ENCODE measurements at places on chromosomes 12 and 14.

DNA sequence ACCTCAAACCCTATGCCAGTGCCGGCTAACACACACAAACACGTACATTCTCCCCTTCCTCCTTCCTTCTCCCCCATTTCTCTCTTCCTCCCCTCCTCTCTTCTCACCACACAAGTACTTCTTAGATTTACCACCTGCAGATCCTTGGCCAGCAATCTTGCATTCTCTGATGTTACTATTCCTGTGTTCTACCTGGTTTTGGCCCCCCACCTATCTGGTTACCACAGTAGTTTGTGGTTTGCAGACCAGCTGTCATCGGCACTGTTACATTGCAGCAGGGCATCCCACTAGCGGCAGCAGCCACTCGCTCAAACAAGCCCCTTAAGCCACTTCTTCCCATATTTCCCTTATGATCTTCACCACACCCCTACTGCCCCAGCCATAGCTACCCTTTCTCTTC lies 3.9 kb downstream of the ABHD4 start:
- DNase-seq = no peak

- DNase-seq = no peak
These were observed 106.0 kb downstream of the RPS29 start for GRCh38 chr14:49480053-49480760.

DNA sequence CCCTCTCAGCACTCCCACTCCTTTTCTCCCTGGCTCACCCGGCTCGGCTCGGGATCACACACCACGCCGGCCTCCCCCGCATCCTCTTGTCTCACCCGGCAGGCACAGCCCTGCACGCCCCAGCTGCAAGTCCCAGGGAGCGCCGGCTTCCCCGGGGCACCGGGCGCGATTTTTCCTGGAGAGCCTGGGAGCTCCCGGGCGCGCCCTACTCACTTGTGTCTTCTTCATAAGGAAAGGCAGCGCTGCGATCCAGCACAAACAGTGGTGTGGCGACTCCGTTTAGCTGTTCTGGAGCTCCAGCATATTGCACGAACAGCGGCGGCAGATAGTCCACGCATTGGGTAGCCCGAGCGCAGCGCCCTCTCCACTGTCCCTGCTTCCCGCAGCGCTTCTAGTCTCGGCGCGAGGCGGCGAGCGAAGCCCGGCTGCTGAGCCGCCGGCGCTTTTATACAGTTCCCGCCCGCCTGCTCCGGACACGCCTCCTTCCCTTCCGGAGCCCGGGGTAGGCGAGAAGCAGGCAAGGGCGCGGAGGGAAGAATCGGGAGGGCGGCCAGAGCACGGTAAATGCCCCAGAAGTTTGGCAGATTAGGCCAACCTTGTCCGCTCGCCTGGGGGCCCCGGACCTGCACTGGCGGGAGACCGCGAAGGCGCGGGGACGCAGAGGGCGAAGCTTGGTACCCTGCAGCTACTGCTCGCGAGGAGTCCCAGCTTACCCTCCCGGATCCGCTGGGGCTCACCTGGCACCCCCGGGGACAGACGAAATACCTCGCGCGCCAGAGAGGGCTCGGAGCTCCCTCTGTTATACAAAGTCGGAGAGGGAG lies at the start of gene KITLG:
TSS of gene KITLG (minus strand) at position 421 of the 821 bp plus-strand sequence. CDS start at position 228, 193 bp downstream.
- peak; percentile 35 for DNase-seq

- DNase-seq = no peak
These were observed 188.1 kb downstream of the SNAPC1 start for GRCh38 chr14:61950340-61950739.

- no peak for DNase-seq
These were observed 253.9 kb downstream of the LRFN5 start for GRCh38 chr14:41860586-41860985.

- no peak for DNase-seq
These were observed 463.1 kb downstream of the RAD51B start for GRCh38 chr14:68282479-68283377.

GRCh38 chr12:63845726-63846125 lies 1.2 kb downstream of the SRGAP1 start:
- DNase-seq = no peak

- DNase-seq = no peak
These were observed 47.2 kb downstream of the ALDH1L2 start for GRCh38 chr12:105036937-105037649.

DNA sequence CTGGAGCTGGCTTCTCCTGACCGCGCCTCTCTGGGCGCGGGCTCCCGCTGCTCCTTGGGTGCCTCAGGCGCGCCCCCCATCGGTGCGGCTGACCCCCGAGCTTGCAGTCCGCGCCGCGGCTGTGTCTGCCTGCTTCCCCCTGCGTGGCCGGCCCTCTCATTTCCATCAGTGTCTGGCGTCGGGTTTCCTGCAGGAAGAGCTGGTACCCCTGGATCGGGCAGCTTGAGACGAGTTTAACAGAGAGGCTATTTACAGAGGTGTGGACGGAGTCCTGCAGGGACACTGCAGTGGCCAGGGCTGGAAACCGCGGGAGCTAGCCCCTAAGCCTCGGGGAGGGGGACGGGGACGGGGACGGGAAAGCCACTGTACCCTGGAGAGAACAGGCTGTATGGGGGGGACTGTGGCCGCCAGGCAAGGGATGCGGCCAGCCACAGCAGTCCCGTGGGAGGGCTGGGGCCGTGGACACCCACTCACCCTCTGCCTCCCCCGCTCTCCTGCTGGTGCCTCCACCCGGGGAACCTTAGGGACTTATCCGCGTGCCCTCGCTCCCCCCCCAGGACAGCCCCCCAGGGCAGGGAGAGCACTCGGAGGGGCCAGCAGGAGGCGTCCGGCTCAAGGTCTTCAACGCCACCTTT lies 3.7 kb upstream of the CACNA2D4 start:
- no peak for DNase-seq

- no peak for DNase-seq
These were observed 270.3 kb downstream of the NRXN3 start for GRCh38 chr14:78440356-78440894.

GRCh38 chr12:65313719-65314317 lies 35.3 kb downstream of the MSRB3 start:
- no peak for DNase-seq
